ENCODE measurements at places on chromosomes 16 and 17.

GRCh38 chr16:8931859-8932258 lies 31.8 kb downstream of the USP7 start:
- no peak for DNase-seq

GRCh38 chr17:13222975-13223374 lies 205.1 kb upstream of the ELAC2 start:
- DNase-seq, result no peak

DNA sequence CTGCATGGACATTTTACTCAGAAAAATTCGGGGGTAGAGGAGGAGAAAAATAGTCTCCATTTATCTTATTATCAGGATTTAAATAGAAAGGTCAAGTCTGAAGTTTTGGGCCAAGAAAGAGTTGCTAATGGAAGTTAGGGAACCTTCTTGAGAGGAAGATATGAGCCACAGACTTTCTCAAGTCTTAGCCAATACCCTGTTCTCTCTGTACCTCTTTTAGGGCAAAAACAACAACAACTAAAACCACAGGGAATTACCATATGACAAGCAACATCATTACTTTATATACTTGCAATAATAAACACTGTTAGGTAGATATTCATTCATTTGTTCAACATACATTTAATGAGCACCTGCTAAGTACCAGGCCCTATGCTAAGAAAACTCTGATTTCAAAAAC lies 282.2 kb upstream of the CDH5 start:
- DNase-seq, result no peak

- DNase-seq, result no peak
These were observed 40.9 kb downstream of the RAP1GAP2 start for GRCh38 chr17:2837147-2837561.

DNA sequence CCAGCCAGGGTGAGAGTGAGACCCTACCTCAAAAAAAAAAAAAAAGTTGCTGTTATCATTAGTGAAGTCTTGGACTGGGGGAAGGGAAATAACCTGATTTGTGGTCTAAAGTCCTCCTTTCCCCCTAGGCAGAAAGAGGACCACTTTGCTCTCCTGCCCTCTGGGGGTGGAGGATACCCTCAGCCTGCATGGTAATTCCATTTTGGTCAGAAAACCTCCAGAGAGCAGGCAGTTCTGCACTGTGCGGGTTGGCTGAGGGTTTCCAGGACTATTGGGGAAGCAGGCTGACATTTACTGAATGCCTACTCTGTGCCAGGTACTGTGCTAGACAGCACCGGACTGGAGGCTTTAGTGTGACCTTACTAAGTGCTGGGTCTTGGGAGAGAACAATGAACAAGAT lies 2.6 kb downstream of the ADAP2 start:
- no peak for DNase-seq

DNA sequence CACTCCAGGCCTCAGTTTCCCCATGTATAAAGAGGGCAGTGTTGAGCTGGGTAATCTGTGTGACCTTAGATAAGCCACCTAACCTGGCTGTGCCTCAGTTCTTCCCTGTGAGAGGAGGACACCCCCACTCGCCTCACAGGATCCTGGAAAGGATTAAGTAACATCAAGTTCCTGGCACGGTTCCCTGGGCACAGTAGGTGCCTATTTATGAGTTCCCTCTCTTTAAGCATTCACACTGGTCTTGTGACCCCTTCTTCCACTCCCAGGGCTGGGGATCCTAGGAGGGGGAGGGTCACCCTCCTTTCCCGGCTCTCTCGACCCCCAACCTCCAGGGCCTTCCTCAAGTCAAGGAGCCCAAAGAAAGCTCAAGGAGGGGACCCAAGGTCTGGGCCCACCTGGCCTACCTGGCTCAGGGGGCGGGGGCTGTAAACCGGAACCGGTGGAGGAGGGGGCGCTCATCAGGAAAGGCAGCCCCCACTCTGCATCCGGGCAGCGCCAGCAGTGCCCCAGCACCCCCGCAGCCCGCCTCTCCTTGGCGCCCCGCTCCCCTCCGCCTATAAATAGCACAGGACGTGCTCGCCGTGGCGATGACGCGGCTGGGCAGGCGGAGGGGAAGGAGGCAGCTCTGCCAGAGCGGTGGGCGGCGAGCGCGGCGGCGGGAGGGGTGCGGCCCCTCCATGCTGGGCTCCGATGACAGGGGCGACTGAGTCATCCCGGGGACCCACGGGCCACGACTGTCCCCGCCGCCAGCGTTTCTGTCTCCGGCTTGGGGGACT lies 9.4 kb downstream of the RPL19 start:
- DNase-seq, result no peak

- DNase-seq, result peak; percentile 94
These were observed 44.9 kb downstream of the PRSS54 start for GRCh38 chr16:58249780-58250478.

DNA sequence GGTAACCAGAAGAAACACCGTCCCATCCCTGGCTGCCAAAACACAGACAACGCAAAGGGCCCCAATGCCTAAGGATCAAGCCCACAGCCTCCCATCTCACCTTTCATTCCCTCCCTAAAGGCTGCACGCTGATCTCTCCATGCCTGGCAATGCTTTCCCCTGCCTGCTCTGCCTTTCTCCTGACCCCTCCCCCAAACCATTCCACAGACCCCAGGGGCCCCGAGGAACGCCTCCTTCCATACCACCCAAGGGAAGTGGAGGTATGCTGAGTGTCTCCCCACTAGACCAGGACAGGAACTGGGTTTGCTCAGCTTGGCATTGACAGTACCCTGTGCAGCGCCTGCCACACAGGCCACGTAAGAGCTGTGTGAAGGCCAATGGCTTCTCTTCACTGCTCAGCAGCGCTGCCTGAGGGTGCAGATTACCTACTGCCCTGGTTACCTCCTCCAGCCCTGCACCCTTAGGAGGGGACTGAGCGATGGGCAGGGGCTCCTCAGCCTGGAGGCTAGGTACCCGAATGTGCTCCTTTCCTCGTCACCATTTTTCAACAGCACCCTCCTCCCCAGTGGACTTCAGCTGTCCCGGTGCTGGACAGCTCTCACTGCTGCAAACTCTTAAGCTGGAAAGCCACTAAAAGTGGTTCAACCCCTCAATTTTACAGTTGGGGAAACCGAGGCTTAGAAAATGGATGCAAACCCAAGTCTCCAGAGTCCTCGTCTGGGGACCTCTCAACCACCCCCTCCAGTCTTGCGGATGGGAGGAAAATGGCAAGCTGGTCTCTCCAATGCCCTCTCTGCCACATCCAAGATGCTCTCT lies 45.0 kb downstream of the SRCIN1 start:
- no peak for DNase-seq

Measured in osteocyte (in vitro differentiated cells).